ENCODE measurements at places on chromosomes 4 and X. TPM values are rescaled to one million over a fixed set of nuclear protein-coding genes. Genes with fewer than 3 reads are reported as not detected.

Gene SLC26A1
- 0.38 TPM for total RNA-seq

Gene SLC9B1
- total RNA-seq = not detected

Gene AFP
- total RNA-seq = 1.3 TPM

Gene NLRP2B
- total RNA-seq = not detected

Gene TEX13D
- total RNA-seq = not detected

Gene SLC10A3
- 44.4 TPM for total RNA-seq

Gene MAPK10
- 0.61 TPM for total RNA-seq

Gene SSX1
- not detected for total RNA-seq

Gene MAB21L2
- not detected for total RNA-seq

Gene LANCL3
- total RNA-seq = not detected

Gene WAS
- 0.52 TPM for total RNA-seq

Gene IL1RAPL1
- not detected for total RNA-seq

Gene PNCK
- not detected for total RNA-seq

Gene CPZ
- 0.28 TPM for total RNA-seq

Gene SPP1
- total RNA-seq = 218 TPM

Gene CXCR3
- total RNA-seq = 0.15 TPM

Gene GAGE2A
- not detected for total RNA-seq

Gene L1CAM
- total RNA-seq = 21.7 TPM

Gene RBMXL3
- total RNA-seq = not detected

All from A549 treated with ZK216348 at 1 μM for 4 hours (cell line).